MV-4-11 (cell line): ENCODE measurements at places on chromosomes 1 and 21.

DNA sequence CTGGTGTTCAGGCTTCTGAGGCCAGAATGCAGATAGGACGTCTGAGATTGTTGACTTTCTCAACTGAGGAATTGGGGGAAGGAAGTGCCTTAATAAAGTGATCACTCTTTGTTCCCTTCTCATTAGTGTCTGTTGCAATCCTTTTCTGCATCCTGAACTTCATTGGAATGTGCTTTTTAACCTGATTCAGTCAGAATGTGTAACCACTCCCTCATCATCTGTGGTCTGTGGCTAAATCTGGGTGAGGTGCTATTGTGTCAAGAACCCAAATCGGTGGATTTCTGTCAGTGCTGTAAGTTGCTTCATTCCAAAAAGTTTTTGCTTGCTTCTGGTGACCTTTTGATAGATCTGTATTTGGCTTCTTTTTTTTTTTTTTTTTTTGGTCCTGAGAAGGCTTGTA lies 38.2 kb downstream of the ARID1A start:
- DNase-seq = peak; percentile 40

DNA sequence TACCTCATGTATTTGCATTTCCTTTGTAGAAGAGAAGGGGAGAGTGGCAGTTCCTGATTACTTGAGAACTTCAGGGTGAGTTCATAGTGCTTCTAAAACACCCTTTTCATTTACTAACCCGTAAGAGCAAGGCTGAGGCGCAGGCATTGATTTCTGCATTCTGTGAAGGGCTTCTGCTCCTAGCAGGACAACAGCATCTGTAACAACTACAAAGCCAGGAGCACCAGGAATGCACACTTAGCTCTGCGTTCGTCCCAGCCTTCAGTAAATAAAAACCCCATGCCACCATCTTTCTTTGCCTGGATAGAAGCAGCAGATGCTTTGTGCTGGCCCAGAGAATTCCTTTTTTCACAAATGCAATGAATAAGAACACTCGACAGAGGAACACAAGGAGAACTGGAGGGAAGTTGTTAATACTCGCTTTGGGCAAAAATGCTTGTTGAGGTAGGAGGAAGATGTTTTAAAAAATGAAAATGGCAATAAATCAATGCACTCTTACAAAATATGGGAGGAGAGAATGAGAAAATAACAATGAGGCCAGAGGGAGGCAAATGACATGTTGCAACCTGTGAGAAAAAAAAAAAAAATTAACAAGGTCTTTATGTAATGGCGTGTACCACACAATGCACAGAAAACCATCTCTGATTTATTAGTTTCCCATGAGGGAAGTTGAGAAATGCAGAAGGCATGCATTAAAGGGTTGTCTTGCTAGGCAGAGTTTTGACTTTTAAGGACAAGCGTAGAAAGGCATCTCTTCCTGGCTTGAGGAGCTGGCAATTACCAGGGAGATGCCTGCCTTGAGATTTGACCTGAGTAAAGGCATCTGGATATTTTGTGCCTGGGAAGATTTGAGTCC lies 418.8 kb downstream of the DISC1 start:
- peak; percentile 8 for DNase-seq

GRCh38 chr21:34679051-34679450 lies 10.3 kb downstream of the CLIC6 start:
- DNase-seq = peak; percentile 66

- DNase-seq = no peak
Observed at GRCh38 chr1:7407544-7407895, 363.6 kb upstream of the VAMP3 start.

- DNase-seq = no peak
Observed at GRCh38 chr1:119879510-119880434, 16.5 kb downstream of the ADAM30 start.

GRCh38 chr1:205313563-205314308 lies 7.8 kb downstream of the NUAK2 start:
- peak; percentile 84 for DNase-seq

- DNase-seq = peak; percentile 48
Observed at GRCh38 chr1:242467556-242468145, 56.8 kb downstream of the PLD5 start.
